ENCODE measurements at places on chromosomes 3 and 15. TPM values are rescaled to one million over a fixed set of nuclear protein-coding genes. Genes with fewer than 3 reads are reported as not detected.

GRCh38 chr3:177721864-177722785, 524.8 kb upstream of the TBL1XR1 start:
- DNase-seq = no peak

DNA sequence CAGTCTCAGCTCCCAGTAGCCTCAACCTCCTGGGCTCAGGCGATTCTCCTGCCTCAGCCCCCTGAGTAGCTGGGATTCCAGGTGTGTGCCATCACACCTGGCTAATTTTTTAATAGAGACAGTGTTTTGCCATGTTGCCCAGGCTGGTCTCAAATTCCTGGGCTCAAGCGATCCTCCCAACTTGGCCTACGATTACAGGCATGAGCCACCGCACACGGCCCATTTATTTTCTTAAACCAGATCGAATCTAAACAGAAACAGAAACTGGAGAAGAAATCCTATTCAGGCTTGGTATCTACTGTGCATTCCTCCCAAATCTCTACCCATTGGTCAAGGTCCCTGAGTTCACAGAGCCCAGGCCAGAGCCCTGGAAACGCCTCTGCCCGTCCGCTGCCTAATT, 74.2 kb downstream of the PGPEP1L start:
- DNase-seq = no peak

DNA sequence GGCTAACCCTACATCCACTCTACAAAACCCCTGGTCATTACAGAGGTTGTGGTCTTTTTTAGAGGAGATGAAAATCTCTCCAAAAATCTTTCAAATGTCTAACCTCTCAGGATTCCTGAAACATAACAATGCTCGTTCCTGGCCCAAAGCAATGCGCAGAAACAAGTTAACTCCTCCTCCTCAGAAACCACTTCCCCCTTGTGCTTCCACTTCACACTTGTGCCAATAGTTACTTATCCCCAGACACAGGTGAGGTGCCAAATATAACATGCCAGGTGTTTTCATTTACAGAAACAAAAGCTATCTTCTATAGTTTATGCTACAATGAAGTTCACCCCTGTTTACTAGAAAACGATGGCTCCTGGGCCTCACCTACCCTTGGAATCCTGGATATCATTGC, 6.2 kb downstream of the NDUFAF1 start:
- DNase-seq = no peak

- peak; percentile 8 for DNase-seq
These were observed 11.2 kb downstream of the APBA2 start for GRCh38 chr15:28896951-28897350.

DNA sequence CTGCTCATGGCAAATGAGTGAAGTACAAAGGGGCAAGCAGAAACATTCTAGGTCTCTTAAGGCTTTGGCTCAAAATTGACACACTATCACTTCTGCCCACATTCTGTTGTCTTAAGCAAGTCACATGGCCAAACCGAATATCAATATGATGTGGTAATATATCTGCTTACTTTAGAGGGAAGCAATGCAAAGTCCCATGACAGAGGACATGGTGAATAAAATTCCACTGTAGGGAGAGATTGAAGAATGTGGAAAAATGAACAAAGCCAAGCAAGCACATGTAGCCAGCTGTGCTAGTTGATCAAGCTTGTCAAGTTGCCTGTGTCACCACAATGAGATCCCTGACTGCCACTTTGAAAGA, 11.2 kb upstream of the TBC1D5 start:
- DNase-seq = no peak

DNA sequence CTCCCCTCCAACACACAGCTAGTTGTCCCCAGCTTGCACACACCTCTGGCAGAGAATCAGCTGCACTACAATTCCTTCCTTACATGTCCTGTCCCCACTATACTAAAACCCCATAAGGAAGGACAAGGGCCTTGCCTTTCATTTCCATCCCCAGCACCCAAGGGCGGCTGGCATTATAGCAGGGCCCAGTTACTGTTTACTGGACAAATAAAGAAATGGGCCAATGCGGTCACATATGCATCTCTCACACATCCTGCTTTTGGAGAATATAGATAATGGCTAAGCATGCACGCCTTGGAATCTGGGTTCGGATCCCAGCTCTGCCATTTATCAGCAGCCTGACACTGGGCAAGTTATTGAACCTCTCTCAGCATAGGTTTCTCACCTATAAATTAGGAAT, 99.1 kb downstream of the DAPK2 start:
- no peak for DNase-seq

DNA sequence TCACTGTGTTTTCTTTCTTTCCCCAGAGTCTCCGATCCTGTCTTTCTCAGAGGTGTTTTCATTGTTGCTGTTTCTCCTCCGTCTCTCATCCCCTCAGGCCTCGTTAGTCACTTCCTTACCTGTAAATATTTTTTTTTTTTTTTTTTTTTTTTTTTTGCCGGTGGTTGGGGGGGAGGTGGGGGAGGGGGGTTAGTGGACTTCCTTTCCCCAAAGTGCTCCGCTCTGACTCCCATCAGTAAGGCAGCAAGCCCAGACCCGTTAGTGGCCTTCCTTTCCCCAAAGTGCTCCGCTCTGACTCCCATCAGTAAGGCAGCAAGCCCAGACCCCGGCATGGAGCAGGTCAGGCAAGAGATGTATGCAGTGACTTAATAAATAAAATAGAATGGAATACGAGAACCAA, 97.1 kb upstream of the TNFAIP8L3 start:
- no peak for DNase-seq

Gene FYTTD1
- total RNA-seq = 42.7 TPM

Gene LMCD1
- total RNA-seq = 83.0 TPM

Gene ADAMTS7
- total RNA-seq = 8.3 TPM

Gene RIOX2
- total RNA-seq = 16.2 TPM
